ENCODE measurements at places on chromosomes 7 and 10.

DNA sequence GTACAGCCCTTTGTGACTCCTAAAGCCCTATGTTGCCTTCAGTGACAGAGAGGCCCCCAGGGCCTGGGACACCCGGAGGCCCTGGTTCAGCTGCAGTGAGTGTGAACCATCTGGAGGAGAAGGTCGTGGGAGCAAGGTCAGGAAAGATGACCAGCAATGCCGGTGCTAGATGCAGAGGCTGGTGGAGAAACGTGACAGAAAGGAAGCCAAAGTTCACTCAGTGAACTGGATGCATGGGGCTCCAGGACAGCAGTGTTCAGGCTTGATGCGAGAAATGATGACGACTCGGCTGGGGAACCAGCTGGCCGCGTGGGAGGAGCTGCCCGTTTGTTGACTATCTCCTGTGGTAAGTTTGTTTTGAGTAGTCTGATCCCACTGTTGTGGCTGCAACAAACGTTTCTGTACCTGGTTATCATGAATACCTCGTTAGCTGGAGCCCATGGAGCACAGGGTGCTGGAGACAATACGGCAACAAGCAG is 54.1 kb upstream of the MKRN1 start:
- DNase-seq: no peak

DNA sequence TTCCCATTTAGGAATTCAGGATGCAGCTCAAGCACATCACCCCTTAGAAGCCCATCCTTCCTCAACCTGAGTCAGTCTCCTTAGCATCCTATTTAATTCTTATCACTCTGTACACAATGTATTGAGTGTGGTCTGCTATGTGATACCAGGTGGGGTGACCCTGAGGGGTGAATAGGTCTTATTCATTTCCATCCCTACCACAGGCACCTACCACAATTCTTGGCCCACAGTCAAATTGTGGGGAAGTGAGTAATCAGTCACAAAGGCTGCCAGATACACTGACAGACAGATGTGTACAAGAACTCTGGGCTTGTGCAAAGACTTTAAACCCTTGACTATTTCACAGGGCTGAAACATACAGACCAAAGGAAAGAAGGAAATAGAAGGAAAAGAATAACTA is 560.5 kb downstream of the PARD3 start:
- DNase-seq: peak; percentile 94

GRCh38 chr7:151849008-151849878 is 27.7 kb downstream of the PRKAG2 start:
- DNase-seq: no peak

DNA sequence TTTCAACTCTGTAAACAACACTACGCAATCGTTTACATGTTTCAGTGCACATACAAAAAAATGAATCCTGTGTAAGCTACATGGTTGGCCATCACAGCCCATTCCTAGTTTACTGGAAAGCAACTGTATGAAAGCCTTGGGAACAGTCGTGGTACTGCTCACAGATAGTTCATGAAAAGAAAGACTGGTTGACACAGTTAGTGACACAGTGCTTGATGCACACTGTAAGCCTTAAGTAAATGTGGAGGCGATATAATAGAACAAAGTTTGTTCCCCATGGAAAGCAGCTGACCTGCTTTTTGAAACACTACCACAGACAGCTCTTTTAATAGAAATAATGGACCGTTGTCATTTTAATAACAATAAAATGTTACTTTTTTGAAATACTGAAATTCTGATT is 5.1 kb downstream of the CACNA2D1 start:
- no peak for DNase-seq

- no peak for DNase-seq
Measured at GRCh38 chr10:79186486-79187120, 117.8 kb downstream of the ZMIZ1 start.

GRCh38 chr10:62057359-62057758 is 155.9 kb downstream of the ARID5B start:
- DNase-seq: no peak

GRCh38 chr10:120600871-120601649 is 144.0 kb downstream of the PLPP4 start:
- no peak for DNase-seq

DNA sequence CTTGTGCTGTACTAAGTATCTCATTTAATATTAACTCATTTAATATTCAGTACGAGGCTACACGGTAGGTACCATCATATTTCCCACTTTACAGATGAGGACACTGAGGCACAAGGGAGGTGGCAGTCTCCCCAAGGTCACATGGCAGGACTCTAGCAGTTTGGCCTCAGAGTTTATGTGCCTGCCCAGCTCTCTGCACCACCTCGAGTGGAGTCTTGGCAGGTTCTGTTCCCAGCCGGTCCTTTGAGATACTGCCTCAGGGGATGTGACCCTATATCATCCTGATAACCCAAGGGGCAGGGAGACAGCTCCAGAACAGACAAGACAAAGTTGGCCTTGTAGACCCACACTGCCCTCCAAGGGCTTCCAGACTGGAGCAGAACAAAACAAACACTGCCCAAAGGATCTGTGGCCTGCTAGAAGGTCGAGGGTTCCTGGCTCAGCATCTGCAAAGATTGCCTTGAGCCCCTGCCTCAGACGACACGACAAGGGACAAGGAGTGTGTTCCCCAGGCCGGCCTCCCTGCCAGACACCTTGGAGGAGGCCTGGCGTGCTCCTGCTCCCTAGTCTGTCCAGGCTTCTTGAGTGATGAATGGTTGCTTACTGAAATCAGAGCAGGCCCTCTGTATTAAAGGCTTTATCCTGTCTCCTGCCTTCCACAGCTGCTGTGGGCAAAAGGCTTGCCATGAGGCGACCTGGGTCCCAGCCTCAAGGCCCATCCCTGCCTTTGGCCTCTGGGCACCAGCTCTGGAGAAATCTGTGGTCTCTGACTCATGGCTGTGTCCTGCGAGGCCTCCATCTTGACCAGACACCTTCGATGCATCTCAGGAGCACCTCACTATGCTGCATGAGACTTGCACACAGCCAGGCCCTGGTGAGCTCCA is 3.9 kb upstream of the PWWP2B start:
- DNase-seq: no peak

DNA sequence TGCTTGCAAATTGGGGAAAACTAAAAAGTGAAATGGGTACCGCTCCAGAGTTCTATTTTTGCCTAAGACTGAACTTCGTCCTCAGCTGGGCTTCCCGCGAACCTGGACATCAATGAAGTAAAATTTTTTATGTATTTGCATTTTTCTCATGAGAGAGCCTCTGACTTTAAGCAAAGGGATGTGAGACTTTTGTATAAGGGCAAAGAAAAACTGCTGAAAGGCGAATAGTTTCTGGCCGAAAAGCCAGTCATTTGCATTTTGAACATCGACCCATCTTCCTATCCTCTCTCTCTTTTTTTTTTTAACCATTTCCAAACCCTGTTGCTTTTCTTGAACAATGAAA is 573 bp downstream of the PMPCB start:
- DNase-seq: no peak

DNA sequence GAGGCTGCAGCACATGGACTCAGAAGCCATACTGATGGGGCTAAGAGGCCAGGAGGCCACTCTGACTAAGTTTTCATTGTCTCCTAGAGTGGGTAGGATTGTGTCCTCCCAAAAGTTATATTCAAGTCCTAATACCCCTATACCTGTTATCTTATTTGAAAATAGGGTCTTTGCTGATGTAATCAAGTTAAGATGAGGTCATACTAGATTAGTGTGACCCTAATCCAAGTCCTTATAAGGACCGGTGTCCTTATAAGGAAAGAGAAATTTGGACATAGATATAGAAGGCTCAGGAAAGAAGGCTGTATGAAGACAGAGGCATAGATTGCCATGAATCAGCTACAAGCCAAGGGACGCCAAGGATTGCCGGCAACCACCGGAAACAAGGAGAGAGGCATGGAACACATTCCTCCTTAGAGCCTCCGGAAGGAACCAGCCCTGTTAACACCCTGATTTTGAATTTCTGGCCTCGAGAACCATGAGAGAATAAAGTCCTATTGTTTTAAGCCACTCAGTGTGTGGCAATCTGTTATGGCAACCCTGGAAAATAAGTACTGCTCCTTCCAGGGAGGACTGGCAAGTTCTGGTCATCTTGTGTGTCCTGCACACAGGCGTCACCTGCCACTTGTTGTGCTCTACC is 157.0 kb downstream of the EMX2 start:
- no peak for DNase-seq

- no peak for DNase-seq
Measured at GRCh38 chr10:117964536-117964935, 82.2 kb downstream of the RAB11FIP2 start.

DNA sequence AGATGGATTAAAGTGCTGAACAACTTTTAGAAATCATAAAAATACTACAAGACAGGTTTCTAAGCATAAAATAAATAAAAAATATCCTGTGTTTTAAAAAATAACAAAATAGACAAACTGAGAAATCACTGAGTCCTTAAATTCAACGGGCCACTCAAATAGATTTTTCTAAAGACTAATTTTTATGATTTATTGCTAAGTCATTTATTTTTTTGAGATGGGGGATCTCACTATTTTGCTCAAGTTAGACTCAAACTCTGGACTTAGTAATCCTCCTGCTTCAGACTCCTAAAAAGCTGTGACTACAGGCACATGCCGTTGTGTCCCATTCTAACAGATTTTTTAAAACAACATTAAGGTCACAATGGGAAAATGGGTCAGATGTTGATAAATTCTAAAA is 121.0 kb upstream of the THSD7A start:
- DNase-seq: no peak

- peak; percentile 48 for DNase-seq
Measured at GRCh38 chr7:108299251-108299973, 156.8 kb downstream of the NRCAM start.

- no peak for DNase-seq
Measured at GRCh38 chr10:76973091-76974016, 664.3 kb downstream of the KCNMA1 start.

GRCh38 chr7:1058821-1059199 is 14.5 kb downstream of the GPR146 start:
- DNase-seq: no peak

DNA sequence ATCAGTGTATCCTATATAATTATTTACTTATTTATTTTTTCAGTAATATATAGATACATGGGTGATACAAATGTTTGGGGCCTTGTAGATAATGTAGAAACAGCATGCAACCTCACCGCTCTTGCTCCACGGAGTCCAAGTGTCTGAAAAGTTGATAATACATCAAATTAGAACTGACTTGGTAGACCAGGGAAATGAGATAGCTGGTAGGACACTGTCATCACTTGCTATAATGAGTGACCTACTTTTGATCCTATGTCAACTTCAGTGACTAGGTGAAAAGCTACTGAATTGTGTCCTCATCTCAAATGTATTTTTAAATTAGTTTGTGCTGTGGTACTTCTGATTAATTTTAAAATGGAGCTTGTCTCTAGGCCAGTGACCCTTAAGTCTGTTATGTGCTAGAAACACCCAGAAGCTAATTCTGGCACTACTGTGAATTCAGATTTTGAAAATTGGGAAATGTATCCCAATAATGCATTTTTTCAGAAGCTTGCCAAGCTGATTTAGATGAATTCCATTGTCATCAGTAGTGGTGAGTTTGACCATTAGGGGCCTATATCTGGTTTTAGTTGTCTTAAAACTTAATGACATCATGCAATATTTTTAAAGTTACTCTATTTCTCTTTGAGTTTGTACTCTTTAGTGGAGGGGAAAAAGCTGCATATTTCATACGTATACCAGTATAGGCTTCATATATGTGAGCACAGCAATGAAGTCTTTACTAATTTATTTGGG is 17.4 kb downstream of the CDK1 start:
- no peak for DNase-seq

GRCh38 chr7:2116989-2117591 is 115.7 kb downstream of the MAD1L1 start:
- DNase-seq: no peak

- DNase-seq: peak; percentile 75
Measured at GRCh38 chr10:127872011-127872761, 20.6 kb downstream of the CLRN3 start.

DNA sequence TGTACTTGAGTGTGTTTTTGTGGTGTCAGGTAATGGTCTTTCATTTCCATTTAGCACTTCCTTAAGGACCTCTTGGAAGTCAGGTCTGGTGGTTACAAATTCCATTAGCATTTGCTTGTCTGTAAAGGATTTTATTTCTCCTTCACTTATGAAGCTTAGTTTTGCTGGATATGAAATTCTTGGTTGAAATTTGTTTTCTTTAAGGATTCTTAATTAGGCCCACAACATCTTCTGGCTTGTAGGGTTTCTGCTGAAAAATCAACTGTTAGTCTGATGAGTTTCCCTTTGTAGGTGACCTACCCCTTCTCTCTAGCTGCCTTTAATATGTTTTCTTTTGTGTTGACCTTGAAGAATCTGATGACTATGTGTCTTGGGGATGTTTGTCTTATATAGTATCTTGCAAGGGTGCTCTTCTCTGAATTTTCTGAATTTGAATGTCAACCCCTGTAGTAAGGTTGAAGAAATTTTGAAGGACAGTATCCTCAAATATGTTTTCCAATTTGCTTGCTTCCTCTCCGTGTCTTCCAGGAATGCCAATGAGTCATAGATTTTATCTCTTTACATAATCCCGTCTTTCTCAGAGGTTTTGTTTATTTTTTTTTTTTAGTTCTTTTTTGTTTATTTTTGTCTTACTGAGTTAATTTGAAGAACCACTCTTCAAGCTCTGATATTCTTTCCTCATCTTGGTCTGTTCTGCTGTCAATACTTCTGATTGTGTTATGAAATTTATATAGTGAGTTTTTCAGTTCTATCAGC is 70.2 kb downstream of the SLC39A12 start:
- DNase-seq: no peak

DNA sequence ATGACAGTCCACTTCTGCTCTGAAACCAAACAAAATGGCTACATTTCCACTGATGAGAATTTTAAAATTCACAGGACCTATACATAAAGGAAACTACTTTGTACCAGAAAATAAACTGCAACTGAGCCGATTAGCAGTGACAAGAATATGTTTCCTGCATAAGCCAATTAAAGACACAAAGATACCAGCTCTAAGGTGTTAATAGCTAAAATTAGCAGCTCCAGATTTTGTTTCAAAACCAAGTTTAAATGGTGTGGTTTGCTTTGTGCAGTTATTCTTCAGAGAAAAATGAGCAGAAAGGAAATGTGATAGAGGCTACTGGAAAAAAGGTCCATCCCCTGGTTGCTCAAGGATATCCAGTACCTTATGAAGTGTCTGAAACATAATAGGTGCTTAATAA is 123.2 kb downstream of the ANK3 start:
- DNase-seq: no peak

Measured in bronchial epithelial cell (primary cell).